Peyer's patch (tissue), 4 donors: ENCODE measurements at places on chromosomes 7 and 10.

DNA sequence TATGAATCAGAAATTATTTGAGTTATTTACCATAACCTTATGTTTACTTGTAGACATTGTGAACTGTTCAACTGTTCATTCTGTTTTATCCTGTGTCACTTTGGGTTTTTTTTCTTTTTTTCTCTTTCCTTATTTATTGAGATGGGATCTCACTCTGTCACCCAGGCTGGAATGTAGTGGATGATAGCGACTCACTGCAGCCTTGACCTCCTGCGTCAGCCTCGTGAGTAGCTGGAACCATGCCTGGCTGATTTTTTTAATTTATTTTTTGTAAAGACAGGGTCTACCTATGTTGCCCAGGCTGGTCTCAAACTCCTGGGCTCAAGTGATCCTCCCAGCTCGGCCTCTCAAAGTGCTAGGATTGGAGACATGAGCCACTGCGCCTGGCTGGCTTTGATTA is 97.1 kb downstream of the CSTF2T start:
- no peak overlapping the region for H3K27ac ChIP-seq
- no peak for DNase-seq
- no peaks in the 10 kb centered on the region for H3K27me3 ChIP-seq
- no peak overlapping the region for H3K4me3 ChIP-seq
- H3K4me1 ChIP-seq: no peaks in the 10 kb centered on the region

GRCh38 chr7:148367731-148368475 is 222.7 kb upstream of the C7orf33 start:
- H3K4me3 ChIP-seq: no peak overlapping the region
- no peak for DNase-seq
- H3K27me3 ChIP-seq: no peaks in the 10 kb centered on the region
- H3K27ac ChIP-seq: no peak overlapping the region
- no peaks in the 10 kb centered on the region for H3K4me1 ChIP-seq

- no peak overlapping the region for H3K4me3 ChIP-seq
- H3K27ac ChIP-seq: no peak overlapping the region
- no peaks in the 10 kb centered on the region for H3K4me1 ChIP-seq
- no peak for DNase-seq
- H3K27me3 ChIP-seq: no peaks in the 10 kb centered on the region
- H3K36me3 ChIP-seq: no peaks in the 10 kb centered on the region
Measured at GRCh38 chr7:69564454-69565417, 33.5 kb upstream of the AUTS2 start.

GRCh38 chr10:4672201-4672600 is 153.8 kb upstream of the AKR1E2 start:
- H3K4me3 ChIP-seq: no peak overlapping the region
- no peaks in the 10 kb centered on the region for H3K4me1 ChIP-seq
- DNase-seq: no peak
- no peaks in the 10 kb centered on the region for H3K36me3 ChIP-seq
- H3K27ac ChIP-seq: no peak overlapping the region
